Stimulated activated CD4-positive, alpha-beta T cell treated with anti-CD3 and anti-CD28 coated beads, Interleukin-1b, Interleukin-23, amount 100 ng/mL, for 24 hours (primary cell): ENCODE measurements at places on chromosomes 11 and 22.

DNA sequence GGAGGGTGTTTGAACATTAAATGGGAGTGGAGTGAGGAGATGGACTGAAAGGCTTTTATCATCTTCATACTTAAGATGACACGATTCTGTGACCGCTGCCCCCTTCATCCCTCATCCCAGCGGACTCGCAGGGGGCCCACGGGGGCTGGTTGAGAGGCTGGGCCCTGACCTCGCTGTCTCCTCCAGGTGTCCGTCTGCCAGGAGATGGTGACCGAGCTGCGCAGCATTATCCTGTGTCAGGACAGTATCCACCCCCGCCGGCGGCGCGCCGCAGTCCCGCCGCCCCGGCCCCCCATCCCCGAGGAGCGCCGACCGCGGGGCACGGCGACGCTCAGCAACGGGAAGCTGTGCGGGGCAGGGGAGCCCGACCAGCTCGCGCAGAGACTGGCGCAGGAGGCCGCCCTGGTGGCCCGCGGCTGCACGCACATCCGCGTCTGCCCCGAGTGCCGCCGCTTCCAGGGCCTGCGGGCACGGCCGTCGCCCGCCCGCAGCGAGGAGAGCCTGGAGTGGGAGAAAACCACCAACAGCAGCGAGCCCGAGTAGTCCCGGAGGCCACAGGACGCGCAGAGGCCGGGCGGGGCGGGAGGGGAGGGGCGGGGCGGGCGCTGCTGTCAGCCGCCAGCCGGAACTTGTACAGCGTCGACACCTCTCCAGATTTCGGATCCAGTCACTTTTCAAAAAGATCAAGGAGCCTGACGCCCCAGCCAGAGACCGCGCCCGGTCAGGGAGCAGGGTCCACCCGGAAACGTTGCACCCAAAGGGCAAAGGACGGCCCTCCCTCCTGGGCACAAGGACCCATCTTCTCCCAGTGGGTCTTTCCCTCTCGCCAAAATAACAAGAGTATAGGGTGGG, 38.0 kb upstream of the TBCEL start:
- no peak for DNase-seq

DNA sequence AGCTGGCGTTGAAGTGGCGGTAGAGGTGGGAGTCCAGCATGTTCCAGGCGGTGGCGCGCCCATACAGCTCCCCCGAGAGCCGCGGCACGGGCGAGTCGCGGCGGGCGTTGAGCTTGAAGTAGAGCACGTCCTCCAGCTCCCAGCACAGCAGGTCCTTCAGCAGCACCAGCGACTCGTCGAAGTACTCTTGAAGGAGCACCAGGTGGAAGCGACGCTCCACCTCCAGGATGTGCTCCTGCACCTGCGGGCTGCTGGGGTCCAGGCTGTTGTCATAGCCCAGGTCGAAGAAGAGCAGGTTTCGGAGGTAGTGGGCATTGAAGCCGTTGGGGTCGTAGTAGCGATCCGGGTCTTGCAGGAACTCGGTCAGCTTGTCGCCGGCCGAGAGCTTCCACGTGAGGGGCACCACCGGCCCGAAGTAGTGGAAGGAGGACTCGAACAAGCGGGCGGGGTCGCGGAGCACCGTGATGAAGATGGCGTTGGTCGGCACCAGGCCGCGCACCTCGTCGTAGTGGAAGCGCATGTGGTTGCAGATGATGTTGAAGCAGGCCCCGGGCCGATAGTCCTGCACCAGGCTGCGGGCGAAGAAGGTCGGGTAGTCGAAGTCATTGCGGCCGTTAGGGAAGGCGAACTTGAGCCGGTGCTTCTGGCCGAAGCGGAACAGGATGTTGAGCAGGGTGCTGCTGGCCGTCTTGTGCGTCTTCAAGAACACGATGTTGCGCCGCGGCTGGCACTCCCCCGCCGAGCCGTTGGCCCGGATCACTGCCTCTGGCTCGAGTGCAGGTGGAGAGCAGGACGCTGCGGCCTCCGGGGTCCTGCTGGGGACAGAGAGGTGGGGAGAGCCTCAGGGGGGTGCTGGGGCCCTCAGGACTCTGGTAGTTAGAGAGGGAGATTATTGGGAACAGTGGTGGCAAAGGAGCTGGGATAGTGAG, 9.0 kb upstream of the SEC14L6 start:
- DNase-seq: no peak

- no peak for DNase-seq
Measured at GRCh38 chr22:46484156-46484860, 53.1 kb downstream of the CELSR1 start.

DNA sequence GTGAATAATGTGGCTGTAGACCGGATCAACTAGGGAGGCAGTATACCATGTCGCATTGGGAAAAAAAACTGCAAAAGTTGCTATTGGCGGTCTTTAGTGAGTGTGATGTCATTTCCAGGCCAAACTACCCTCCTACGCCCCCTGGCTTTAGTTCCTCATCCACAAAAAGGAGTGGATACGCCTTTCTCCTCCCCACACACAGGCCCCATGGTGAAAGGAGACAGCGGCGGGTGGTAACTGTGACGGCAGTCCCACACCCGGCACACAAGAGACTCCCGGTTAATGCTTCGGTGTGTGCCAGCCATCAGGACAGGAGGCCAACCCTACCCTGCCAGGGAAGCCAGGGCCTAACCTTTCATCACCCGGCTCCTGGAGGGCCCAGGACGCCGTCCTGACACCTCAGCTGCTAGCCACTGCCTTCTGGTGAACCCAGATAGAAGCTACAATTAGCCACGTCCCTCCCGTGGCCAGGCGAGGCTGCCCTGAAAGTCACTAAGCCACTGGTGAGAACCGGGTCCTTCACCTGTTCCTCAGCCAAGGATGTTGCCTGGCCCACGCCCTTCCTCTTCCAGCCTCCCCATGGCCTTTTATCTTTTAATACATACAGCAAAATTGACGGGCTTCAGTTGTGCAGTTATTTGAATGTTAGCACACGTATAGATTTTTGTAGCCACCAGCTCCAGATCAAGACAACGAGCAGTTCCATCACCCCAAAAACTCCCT, 10.8 kb downstream of the TP53I11 start:
- DNase-seq: no peak

- DNase-seq: no peak
Measured at GRCh38 chr22:27318516-27318915, 483.0 kb downstream of the MN1 start.
